ENCODE measurements at places on chromosomes 12 and 14. TPM values are rescaled to one million over a fixed set of nuclear protein-coding genes. Genes with fewer than 3 reads are reported as not detected.

Gene TIMELESS
- total RNA-seq: 44.1 TPM

Gene AKAP5
- total RNA-seq: 0.88 TPM

Gene RTN1
- total RNA-seq: not detected

- no peaks in the 10 kb centered on the region for H3K36me3 ChIP-seq
- H3K4me1 ChIP-seq: no peaks in the 10 kb centered on the region
- no peak overlapping the region for H3K4me3 ChIP-seq
- H3K27ac ChIP-seq: no peak overlapping the region
- H3K27me3 ChIP-seq: no peaks in the 10 kb centered on the region
Measured at GRCh38 chr14:62616668-62617067, 428.6 kb downstream of the KCNH5 start.

- no peaks in the 10 kb centered on the region for H3K27me3 ChIP-seq
- no peak for DNase-seq
- H3K27ac ChIP-seq: no peak overlapping the region
- no peaks in the 10 kb centered on the region for H3K36me3 ChIP-seq
- no peak overlapping the region for H3K4me3 ChIP-seq
Measured at GRCh38 chr14:98886982-98887381, 385.0 kb downstream of the BCL11B start.

DNA sequence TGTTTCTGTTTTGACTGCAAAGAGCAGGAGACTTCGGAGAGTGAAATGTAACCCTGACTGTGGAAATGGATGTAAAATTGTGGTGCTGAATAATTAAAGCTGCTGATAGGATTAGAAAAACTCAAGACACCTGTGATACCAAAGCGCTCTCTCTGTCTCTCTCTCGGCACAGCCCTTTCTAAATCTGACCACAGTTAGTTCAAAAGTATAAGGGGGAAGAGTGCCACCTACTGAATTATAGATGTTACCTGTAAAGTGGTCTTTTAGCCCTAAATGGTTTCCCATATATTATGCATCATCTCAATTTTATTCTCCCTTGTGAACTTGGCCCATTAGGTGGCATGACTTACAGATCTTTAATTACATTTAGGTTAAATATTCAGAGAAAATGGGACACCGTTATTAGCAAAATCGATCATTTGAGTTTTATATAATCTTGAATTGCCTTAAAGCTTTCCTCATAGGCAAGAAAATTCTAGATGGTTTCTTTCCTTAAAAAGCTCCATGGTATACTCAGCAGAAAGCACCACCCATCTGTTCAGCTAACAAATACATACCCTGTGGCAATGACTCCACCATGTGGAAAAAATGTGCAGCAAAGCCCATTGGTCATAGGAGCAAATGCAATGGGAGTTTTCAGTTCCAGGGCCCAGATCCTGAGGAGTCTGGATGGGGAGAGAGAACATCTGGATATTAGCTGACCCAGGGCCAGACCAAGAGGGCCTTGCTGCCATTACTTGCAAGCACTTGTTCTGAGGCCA is 18.1 kb downstream of the RFC5 start:
- H3K27me3 ChIP-seq: no peaks in the 10 kb centered on the region
- no peak overlapping the region for H3K4me3 ChIP-seq

All from activated CD4-positive, alpha-beta memory T cell treated with anti-CD3 and anti-CD28 coated beads, Interleukin-2, amount 10 ng/mL, durations not matched to agents 7 days and 5 days (primary cell).